Inflammatory macrophage (primary cell): ENCODE measurements at places on chromosomes 7 and 10.

GRCh38 chr10:123972481-123973401 lies 81.1 kb upstream of the CPXM2 start:
- no peak for DNase-seq

DNA sequence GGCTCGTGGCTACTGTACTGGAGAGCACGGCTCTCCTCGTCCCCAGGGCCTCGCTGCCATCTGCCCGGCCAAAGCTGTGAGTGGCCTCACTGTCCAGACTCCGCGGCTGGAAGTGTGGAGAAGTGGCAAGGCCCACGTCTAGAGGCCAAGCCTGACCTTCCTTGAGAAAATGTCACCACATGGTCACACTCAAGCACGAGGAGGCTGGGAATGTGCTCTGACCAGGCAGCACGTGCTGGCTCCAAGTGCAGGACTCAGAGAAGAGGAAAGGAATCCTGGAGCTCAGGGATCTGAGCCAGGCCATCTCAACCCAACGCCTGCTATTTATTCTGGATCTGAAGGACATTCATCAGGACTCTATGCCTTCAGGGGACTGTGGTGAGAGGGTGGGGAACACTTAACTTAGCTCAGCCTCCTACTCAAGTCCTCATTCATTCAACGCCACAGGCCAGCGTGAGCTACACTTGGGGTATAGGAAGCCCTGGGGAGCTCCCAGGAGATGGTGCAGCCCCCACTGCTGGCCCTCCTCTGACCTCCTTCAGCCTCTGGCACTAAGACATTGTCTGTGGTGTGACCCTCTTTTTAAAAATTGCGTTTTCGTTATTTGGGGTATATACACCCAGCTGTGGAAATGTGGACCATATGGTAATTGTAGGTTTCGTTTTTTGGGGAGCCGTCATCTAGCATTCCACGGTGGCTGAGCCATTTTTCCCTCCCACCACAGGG lies 29.0 kb downstream of the EN2 start:
- DNase-seq, result no peak

DNA sequence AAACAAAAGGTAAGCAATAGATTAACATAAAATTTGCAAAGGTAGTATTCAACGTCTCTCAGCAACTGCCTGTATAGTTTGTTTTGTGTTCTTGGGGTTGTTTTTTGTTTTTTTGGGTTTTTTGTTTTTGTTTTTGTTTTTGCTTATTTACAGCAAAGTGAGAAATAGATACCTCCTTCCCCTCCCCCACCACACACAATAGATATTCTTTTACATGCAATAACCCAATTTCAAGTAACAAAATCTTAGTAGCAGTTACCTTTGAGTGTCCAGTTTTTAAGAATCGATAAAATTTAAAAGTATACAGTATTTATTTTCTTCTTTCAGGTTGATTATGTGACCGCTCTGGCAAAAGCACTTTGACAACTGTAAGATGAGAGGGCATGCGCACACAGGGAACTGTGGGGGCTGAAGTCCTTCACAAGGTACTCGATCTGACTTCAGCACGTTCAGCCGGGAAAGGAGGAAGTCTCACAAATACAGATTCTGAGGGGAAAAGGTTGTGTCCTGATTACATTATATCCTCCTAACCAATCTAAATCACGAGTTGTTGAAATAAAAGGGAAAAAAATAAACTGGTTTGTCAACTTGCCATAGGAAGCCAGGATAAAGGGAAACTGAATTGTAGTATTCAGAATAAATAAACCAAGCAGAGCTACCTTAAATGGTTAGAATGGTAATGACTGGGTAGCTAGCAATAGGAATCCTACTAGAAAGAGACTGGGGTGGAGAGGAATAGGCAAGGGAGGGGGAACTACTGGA lies 47.8 kb downstream of the CPEB3 start:
- peak; percentile 80 for DNase-seq

DNA sequence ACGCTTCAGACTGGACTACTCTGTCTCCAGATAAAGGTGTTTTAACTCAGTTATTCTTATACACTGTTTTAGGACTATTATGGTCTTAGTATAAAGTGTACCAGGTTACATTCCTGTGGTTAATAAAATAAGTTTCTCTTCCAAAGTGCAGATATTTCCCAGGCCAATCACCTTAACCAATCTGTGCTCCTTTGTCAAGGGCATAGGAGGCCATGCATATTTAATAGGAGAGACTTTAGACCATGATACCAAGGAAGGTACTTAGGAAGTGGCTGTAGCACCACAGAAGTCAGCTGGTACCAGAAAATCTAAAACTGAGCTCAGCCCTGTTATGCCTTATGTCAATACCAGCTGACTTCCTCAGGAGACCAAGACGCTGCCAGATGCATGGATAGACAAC lies 226.5 kb upstream of the TMEM72 start:
- DNase-seq, result no peak

DNA sequence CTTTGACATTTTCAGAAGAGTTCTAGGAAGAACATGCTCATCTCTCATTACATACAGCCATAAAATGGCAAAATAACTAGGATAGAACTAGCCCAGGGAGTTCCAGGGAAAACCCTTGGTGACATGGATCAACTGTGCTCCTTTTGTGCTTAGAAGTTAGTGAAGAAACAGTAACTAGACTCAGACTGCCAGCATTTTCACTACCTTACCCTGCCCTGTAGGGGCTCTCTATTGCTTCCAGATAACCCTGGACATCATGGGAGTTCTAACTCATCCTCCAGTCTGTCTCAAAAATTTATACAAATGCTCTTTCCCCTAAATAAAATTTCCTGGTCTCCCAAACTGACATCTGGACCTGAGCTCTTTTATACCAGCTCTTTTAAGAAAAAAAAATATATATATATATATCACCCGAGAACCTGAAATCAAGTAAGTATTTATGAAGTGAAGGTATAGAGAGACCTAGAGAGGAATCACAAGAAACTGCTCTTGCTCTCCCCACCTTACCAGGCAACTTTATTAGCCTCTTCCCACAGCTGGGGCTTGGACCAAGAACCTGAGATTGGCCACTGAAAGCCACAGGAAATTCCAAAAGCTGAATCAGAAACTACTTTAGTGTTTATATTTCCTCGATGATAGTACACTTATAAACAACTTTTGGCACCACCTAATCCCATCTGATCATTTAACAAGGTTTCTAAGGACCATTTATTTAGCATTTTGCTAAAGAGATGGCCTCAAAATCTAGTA lies 101.4 kb downstream of the RELN start:
- DNase-seq, result no peak

GRCh38 chr7:2107386-2108070 lies 125.2 kb downstream of the MAD1L1 start:
- no peak for DNase-seq

GRCh38 chr7:136062625-136063325 lies 85.6 kb upstream of the MTPN start:
- no peak for DNase-seq

- no peak for DNase-seq
Observed at GRCh38 chr7:30162622-30163124, 27.9 kb downstream of the MTURN start.

- no peak for DNase-seq
Observed at GRCh38 chr7:70392256-70392876, 739.6 kb upstream of the GALNT17 start.

DNA sequence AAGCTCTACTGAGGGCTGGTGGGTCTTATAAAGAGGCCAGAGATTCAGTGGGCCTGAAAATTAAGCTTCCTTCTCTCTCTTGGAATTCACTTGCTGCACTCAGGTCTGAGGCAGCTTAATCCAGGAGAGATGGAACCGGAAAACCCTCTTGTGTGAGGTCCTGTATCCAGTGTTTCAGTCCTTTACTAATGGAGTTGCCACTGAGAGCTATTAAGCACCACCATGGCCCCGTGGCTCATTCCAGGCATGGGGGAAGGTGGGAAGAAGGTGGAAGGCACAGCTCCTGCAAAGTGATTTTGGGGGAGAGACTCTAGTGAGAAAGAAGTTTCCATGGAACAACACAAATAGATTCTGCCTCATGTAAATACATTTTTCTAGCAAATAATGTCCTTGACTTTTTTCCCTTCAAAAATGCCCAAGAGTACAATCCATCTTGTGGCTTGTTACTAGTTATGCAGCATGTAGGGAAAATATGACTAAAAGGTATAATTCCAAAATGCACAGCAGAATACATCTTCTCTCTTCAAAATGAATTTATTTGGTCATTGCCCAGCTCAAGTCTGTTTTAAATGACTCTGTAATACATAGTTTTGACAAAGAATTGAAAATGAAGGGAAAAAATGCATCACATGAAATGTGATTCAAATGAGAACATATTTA lies 46.7 kb upstream of the FOXI2 start:
- no peak for DNase-seq

DNA sequence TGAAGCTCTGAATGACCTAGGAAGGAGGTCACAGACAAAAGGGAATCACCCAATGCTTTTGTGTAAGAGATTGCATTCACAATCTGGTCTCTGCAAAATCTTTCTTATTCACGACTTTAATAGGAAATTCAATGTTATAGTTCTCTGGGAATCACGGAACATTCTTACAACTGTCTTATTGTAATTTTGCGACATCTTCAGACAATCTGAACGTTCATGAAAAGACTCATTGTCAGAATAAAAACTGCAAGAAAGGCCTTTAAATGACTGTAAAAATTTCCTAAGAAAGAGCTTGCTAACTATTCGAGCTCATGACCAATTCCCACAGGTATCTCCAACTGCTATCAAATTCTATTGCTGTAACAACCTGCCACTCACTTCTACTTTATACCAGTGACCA lies 130.7 kb downstream of the DGKI start:
- no peak for DNase-seq

GRCh38 chr10:17547060-17547459 lies 70.1 kb downstream of the HACD1 start:
- no peak for DNase-seq

GRCh38 chr7:43537765-43538403 lies 45.0 kb upstream of the STK17A start:
- DNase-seq, result no peak

DNA sequence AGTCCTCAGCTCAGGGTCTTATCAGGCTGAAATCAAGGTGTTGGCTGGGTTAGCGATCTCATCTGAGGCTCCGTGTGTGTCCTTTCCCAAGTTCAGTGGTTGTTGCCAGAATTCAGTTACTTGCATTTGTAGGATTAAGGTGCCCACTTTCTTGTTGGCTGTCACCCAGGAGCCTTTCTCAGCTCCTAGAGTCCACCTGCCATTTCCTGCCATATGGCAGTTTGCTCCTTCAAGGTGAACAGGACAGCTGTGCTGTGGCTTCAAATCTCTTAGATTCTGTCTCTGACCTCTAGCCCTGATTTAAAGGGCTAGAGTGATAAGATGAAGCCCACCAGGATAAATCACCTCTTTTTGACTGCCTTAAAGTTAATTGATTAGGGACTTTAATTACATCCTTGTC lies 1.0 kb upstream of the HIF1AN start:
- DNase-seq, result no peak

- no peak for DNase-seq
Observed at GRCh38 chr7:94344826-94345225, 49.9 kb upstream of the COL1A2 start.

DNA sequence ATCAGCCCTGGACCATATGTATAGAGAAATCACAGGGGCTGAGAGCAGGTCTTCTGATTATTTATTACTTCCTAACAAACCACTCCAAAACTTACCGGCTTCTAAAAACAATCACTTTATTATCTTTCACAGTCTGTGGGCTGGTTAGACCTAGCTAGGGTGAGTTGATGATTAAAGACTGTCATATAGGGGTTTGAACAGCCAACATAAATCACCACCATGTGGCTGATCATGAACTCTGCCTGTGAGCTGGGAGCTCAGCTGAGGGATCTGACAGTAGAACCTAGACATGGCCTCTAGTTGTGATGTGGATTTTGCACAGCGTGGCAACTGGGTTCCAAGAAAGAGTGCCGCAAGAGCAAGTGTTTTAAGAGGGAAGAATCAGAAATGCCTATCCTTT lies 305.4 kb downstream of the CSTF2T start:
- no peak for DNase-seq

DNA sequence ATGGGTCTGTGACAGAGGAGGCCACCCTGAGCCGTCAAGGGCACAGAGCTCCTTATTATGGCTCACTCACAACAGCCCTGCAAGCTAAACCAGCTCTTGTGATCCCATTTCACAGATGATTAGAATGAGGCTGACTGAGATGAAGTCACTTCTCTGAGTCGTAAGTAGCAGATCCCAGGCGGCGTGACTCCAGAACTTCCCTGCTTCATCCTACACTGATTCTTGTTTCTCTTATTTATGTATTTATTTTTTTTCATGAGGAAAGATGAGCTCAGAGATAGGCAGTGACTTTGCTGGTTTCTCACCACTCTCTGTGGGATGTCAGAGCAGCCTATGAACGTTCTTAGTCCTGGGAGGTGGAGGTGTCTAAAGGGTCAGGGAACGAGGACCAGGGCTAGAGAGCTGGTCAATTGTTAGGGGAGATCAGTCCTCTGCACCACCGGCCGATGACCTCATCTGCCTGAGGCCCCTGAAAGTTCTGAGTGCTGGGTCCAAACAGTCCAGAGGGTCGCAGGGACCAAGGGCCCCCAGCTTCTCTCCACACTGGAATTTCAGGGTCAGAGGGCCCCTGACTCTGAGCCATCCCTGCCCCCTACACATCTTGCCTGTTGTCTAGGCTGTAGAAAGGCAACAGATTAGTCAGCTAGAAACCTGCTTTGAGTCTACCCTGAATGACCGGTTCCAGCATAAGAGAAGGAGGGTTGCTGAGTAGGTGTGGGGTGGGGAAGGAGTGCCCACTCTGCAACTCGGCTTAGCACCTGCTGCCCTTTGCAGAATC lies 17.9 kb downstream of the CLRN3 start:
- DNase-seq, result peak; percentile 58

GRCh38 chr10:110822035-110822711 lies 49.6 kb upstream of the PDCD4 start:
- DNase-seq, result no peak

- peak; percentile 68 for DNase-seq
Observed at GRCh38 chr7:114942446-114943175, 20.7 kb downstream of the MDFIC start.

DNA sequence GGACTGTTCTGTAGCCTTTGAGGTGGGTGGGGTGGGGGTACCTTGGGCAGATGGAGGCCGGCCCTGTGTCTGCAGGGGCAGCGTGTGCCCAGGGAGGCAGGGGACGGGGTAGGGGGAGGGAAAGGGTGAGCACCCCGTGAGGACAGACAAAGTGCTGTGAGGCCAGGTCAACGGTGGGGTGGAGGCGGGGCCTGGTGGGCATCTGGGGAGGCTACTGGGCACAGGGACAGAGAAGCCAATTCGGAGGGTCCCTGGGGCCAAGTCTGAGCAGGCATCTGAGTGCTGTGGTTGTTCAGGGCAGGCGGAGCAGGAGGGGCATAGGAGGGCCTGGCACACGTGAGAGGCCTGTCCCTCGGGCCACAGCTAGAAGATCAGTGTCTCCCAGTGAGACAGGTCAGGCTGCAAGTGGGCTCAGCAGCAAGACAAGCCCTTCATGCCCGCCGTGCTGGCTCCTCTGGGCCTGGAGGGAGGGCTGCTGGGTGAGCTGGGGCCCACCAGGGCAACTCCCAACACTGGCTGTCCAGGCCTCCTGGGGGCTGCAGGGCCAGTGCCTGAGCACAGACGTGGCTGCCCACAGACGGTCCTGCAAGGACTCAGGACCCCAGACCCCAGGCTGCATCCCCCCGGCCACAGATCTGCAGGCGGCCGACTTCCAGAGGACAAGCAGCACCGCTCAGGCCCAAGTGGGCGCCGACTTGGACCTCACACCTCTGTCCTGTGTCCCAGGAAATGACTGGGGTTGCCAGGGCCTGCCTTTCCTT lies 26.4 kb upstream of the KNDC1 start:
- no peak for DNase-seq

GRCh38 chr7:13508586-13508985 lies 480.9 kb downstream of the ETV1 start:
- no peak for DNase-seq

GRCh38 chr7:51175992-51176388 lies 140.6 kb downstream of the COBL start:
- DNase-seq, result no peak
